ENCODE measurements at places on chromosomes 7 and 10.
A peak's percentile ranks its signal among the peaks of the same experiment; 100 is the strongest.

DNA sequence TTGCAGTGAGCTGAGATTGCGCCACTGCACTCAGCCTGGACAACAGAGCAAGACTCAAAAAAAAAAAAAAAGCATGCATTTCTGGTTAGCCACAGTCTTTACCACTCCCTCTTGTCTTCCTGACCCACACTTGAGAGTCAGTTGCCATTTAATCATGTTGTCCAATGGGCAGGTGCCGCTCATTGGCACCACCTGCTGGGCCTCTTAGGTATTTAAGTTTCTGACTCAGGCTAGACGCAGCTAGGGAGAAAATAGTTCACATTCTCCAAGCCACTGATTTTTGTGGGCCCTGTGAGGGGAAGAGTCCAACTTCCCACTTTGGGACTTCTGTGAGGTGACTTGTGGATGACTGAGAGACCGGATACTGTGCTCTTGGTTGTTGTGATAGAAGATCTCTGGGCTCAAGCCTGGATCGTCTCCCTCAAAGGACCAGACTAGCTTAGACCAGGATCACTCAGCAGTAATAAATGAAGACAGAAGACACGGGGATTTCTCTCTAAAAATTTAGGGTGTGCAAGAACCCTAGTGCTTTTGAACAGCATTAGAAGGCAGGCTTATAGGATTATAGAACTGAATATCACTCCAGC lies 26.8 kb upstream of the SORCS3 start:
- DNase-seq, result no peak

- DNase-seq, result no peak
Observed at GRCh38 chr10:62619413-62619738, 185.1 kb upstream of the ADO start.

DNA sequence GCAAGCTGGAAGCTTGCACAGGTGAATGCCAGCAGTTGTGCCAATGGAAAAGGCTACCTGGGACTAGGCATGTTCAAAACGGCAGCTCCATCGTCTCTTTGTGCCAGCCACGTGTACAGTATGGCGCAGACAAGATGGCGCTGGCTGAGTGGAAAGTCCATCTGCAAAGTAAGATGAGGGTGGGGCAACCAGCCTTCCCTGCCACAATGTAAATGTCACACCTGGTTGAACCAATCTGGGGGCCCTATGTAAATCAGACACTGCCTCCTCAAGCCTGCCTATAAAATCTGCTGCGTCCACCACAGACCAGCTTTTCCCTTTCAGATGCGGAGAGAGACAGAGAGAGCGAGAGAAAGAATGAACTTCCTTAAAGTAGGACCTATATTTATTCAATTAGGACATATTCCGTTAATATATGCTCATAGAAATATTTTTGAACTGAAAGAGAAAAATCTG lies 18.5 kb upstream of the C7orf33 start:
- no peak for DNase-seq

GRCh38 chr7:139534096-139534495 lies 10.6 kb downstream of the CLEC2L start:
- no peak for DNase-seq

GRCh38 chr10:48627984-48628609 lies 23.2 kb upstream of the ARHGAP22 start:
- DNase-seq, result no peak

DNA sequence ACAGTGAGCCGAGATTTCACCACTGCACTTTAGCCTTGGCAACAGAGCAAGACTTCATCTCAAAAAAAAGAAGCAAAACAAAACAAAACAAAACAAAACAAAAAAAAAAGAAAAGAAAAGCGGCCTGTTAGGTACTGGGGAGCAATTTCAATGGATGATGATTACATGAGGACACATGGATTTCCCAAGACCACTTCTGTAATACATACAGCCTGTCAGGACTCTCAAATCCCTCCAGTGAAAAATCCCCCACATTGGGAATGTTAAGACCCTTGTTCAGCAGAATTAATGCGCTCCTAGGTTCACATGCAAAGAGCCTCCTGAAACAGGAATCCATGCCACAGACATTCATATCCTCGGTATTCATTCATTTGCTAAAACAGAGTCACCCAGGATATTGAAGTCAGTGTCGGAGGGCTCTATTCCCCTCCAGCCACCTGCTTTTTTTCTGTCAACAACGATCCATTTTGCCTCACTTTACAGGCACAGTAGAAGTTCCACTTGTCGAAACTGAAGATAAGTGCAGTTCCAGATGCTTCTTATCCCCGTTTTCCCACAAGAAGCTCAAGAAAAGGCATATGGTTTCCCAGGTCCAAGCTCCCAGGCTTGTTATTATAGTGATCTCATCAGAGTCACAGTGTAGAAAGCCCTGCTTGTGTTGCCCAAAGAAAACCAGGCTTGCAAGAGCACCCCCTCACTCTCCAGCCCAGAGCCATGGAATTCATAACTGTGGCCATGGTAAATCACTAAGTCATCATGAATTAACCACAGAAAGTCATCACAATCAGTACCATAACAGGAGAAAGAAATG lies 20.2 kb downstream of the SLC16A12 start:
- no peak for DNase-seq

GRCh38 chr7:1961701-1962276 lies 271.0 kb downstream of the MAD1L1 start:
- no peak for DNase-seq

DNA sequence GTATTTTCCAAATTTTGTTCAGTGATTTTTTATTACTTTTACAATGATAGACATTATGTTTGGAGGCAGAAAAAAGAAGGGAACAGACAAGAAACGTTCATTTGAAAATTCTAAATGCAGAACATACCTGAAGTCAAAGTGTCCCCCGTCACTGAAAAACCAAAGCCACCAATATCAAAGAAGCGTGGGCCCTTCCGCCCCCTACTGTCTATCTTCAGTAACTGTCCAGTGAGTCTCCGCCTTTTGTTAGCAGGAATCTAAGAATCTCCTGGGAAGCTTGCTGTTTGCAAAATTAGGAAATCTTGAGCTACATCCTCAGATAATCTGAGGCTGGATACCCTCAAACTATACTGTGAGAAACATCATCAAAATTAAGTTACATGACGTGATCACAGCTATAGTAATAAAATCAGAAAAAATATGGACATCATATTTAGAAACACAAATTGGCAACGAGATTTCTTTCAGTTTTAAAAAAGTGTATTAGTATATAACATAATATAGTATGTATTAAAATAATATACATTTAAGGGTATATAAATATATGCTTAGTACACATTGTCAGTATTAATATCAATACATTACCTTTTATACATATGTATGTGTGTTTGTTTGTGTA lies 169.3 kb upstream of the AKR1E2 start:
- DNase-seq, result peak; percentile 3

- DNase-seq, result no peak
Observed at GRCh38 chr10:30324448-30325110, 24.5 kb downstream of the MTPAP start.

DNA sequence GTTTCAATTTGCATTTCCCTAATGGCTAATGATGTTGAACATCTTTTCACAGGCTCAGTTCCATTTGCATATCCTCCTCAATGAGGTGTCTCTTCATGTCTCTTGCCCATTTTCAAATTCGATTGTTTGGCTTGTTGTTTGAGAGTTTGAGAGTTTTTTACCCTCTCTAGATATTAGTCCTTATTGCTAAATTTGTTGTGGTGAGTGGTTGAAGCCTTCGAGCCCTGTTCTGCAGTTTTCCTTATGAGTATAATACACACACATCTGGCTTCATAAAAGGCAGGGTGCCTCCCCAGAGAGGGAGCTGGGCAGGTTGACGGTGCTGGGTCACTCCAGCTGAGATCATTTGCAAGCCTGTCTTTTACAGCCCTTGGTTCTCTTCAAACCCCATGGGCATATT lies 65.1 kb downstream of the RGS10 start:
- DNase-seq, result no peak

DNA sequence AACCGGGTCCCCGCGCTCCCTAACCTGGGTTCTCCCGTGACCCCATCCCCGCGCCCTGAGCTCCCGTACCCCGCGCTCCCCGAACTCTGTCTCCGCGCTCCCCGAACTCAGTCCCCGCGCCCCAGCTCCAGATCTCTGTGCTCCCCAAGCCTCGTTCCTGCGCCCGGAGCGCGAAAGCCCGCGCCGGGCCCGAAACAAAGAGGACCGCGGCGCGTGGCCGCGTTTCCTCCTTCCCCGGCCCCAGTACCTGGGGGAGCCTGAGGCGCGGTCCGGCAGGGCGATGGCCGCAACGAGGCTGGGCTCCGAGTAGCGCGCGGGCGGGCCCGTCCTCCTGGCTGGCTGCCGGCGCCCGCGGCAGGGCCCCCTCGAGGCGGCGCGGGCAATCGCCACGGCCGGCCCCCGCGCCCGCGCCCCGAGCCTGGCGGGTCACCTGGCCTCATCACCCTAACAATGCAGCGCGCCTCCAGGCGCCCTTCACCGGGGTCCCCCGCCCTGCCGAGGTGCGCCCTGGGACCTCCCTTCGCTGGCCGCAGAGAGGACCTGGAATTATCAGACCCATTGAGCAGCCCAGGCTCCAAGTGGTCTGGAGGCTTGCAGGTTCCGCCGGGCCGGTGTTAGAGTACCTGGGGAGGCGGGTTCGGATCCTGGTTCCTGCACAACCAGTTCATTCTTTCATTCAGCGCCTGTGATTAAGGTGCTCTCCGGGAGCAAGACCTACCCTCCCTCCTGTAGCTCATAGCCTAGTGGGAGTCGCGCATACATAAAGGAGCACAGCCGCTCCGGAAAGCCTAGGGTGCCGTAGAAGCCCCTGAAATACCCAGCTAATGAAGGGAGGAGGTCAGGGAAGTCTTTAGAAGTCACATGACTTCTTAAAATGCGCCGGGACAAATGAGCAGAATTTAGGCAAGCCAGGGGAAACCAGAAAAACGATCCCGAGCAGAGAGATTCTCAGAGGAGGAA lies at the start of gene TNS3:
TSS of gene TNS3 (minus strand) at position 308 of the 960 bp plus-strand sequence. CDS start 142,475 bp downstream, outside the sequence.
- no peak for DNase-seq

- DNase-seq, result no peak
Observed at GRCh38 chr10:11447586-11447985, 163.9 kb downstream of the USP6NL start.

DNA sequence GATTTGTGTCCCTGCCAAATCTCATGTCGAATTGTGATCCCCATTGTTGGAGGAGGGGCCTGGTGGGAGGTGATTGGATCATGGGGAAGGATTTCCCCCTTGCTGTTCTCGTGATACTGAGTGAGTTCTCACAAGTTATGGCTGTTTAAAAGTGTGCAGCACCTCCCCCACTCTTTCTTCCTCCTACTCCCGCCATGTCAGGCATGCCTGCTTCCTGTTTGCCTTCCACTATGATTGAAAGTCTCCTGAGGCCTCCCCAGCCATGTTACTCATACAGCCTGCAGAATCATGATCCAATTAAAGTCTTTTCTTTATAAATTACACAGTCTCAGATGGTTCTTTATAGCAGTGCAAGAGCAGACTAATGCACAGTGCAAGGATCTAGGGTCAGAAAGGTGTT lies 75.4 kb downstream of the CALD1 start:
- no peak for DNase-seq

- no peak for DNase-seq
Observed at GRCh38 chr10:44946205-44946604, 13.4 kb upstream of the RASSF4 start.

DNA sequence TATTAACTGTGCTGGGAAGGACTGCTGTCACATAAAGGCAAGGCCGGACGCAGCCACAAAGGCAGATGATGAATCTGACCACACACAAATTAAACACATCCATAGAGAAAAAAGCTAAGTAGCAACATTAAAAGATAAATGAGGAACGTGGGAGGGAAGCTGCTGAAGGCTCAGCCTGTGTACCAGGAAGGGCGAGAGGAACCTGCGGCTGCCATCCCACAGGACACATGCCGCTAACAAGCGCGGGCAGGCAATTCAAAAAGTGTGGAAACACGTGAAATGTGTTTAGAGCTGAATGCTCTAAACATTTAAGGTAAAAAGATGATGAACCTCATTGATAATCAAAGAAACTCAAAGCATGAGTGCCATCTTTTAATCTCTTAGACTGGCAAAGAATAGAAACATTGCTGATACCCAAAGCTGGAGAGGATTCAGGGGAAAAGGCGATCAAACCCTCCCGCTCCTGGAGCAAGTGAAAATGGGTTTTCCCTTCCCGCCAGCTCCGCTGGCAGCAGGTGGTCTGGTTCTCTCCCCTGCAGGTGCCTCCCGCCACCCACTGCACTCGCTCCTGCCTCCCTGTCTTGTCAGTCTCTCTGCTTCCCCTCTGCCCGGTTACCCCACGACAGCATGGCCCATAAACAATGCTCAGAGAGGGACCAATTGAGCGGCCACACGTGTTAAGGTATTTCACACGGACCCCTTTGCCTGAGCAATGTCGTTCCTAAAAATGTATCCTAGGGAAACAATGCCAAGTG lies 4.2 kb downstream of the STK32C start:
- DNase-seq, result no peak

DNA sequence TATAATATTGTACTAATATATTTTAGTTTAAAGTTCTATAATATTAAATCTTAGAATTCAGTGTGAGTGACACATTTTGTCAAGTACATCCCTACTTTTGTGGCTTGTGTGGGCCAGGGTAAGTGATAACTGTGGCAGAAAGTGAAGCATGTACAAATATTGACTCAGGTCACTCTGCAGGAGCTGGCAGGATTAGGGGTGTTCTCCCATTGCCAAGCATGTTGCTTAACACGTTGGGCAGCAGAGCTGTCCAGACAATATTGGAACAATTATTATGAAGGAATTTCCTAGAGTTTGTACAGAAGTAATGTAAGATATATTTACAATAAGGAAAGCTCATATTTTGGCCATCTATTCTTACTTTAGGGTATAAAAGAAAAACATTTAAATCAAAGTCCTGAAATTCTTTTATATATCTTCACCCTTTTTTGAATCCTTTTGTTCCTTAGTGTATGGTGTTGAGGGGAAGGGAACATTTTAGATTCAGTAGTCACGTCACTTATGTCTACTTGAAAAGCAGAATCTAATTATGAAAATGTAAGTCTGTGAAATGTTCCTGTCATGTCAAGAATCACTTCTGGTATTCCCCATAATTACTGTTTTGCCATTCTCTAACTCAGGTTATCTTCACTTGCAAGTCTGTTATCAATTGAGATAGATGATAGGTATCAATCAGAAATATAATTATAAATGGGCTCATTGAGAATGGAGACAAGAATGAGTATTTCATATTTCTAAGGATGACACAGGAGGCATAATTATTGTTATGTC lies 4.0 kb downstream of the HDAC9 start:
- DNase-seq, result no peak

- DNase-seq, result no peak
Observed at GRCh38 chr10:91689731-91690168, 56.9 kb upstream of the PPP1R3C start.

Data from NCI-H1417 treated with DMSO at 0.1 percent for 48 hours (cell line).